B cell (primary cell): ENCODE measurements at places on chromosomes 7 and 10.

DNA sequence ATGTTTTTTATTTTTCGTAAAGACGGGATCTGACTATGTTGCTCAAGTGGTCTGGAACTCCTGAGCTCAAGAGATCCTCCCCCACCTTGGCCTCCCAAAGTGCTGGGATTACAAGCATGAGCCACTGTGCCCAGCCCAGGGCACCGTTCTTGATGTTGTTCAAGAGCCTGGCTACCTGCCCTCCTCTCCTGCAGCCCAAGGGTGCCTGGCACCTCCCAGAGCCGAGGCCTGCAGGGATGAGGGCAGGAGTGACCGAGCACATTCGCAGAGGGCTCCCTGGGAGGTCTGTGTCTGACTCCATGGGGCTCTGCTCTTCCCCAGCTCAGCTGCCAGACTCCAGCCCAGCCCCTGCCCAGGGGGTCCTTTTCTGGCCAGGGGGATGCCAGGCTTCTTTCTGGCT is 15.4 kb downstream of the SH2B2 start:
- no peak for DNase-seq

GRCh38 chr10:72104472-72105097 is 16.2 kb upstream of the SPOCK2 start:
- DNase-seq, result no peak

DNA sequence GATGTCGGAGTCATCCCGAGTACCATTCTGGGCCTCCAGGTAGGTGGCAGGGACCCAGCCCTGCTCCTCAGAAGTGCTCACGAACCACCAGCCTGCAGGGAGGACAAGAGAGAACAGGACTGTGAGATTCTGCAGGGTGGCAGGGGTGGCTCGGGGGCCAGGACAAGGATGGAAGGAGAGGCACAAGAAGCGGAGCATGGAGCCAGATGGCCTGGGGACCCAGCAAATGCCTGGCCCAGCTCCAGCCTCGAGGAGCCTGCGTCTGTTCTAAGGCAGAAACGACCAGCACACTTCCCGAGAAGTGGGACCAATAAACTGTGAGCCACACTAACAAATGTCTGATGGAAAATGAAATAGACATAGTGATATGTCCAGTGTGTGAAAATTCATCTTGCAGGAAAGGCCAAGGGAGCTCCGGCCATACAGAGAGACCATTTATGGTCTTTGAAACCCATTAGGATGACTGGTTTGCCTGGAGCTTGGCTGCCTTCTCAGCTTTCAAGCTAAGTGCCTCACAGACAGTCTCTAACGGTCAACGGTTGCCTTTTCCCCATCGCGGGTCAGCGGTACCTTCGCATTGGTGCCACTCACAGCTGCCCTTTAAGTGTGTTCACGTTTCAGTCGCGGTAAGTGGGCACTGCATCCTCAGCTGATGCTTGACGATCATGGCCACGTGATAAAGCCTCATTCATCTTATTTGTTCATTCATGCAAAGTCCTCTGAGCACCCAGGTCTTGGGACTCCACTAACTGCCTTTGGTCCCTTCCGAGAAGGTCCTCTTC is 133.8 kb downstream of the NEURL1 start:
- DNase-seq, result no peak

GRCh38 chr7:105647591-105647990 is 66.3 kb upstream of the EFCAB10 start:
- DNase-seq, result no peak

DNA sequence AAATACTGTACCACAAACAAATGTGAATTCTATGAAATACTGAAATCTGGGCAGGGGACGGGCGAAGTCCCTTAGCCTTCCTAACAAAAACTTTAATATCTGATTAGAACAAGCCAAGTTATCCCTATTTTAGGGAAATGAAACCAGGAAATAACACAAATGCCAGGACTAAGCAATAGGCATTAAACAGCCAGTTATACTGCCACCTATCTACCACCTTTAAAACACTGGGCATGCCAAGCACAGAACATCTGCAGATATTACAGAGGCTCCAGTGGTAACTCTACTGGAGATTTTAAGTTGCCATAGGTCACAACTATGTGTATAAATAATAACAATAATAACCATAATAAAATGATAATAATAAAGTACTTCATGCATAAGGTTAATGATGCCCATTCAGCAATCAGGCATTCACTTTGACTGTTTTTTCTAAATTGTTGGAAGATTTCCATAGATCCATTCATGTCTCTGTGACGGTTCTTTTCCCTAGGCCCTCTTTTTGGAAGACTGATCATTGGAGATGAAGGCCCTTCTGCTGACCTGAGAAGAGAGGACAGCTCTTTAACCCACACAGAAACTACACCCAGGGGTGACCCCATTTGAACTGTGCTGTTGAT is 195.7 kb downstream of the CACNA2D1 start:
- no peak for DNase-seq

DNA sequence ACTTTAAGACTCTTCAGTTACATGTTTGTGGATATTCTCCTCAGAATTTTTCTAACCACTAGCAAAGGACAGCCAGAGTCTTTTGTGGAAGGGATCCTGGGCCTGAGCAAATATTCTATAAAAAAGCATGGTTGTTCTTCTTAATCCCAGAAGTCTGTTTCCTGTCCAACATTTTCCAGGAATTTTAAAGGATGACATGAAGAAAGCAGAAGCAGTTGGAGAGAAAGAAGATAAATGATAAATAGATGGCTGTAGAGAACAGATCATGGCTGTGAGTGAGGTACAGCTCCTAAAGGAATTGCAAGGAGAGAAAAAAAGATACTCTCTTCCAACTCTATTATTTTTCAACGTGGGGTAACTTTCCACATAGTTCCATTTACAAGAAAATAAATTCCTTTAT is 91.8 kb upstream of the STEAP4 start:
- no peak for DNase-seq

DNA sequence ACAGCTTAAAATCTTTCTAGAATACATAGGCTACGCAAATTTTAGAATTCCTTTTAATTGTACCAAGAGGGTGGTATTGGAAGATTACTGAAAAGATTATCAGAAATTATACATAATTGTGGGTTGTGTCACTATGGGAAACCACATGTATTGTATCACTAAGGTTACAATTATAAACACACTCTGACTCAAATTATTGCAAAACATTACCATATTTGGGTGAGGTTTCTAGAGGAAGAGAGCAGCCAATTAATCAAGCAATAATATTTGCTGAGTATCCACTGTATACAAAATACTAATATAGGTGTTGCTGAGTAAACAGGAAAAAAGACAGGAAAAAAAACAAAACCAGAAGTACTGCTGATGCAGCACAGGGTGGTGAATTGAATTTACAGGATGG is 3.1 kb upstream of the CAPZA2 start:
- no peak for DNase-seq

DNA sequence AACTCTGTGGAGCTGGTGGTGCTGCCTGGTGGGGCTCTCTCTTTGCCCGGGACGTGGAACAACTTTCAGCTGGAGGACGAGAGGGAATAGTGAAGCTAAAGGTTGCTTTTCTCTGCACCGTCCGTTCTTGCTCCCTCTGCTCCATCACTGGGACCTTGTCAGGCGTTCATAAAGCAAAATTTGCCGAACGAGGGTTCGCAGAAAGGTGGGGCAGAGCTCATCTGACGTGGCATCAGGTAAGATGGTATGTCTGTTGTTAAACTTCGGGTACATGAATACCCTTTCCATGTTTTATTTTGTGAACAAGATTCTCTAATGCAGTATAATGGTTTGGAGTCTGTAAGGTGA is 416 bp downstream of the BBS9 start:
- no peak for DNase-seq

GRCh38 chr7:15505761-15506160 is 56.1 kb downstream of the AGMO start:
- DNase-seq, result no peak

- no peak for DNase-seq
These were observed 89.1 kb upstream of the SP4 start for GRCh38 chr7:21338728-21339164.

DNA sequence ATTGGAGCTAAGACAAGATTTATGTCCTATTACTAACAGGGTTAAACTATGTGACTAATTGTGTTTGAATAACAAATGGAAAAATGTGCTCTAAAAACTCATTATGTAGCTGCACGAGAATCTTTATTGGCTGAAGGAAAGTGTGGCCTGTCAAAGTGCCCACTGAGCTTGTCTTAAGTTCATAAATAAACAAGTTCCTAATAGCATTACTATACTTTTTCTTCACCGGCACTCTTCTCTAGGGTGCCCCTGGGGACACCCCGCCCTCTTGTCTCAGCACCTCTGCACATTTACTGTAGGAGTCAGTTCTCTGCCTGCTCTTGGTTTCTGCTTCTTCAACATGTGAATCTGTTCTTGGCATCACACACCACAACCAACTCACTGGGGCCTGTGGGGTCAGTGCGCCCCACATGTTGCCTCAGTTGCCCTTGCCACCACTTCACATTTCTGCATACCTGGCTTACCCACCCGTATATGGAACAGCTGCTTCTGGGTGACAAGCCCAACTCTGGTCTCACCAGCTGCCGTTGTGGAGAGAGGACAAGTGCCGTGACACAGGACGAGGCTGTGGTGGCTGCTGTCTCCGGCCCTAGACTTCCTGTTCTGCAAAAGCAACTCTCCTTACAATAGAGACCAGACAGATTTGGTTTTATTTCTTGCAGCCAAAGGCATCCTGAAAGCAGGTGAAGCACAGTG is 96.3 kb upstream of the DDC start:
- DNase-seq, result peak; percentile 46

DNA sequence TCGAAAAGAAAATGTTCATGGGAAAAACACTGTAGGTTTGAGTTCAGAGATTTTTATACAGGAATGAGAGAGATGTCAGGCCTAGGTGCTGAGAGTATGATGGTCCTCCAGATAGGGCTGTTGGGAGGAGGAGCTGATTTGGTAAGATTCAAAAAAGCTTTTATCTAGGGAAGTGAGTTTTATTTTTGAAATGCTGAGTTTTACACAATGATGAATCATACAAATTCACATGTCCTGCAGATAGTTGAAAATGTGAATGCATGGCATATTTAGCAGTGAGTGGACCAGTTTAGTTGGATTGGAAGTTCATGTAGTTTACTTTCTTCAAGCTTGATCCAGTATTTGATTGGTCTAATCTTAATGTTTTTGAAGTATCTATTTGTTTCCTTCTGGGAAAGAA is 154.8 kb downstream of the LRRC4 start:
- no peak for DNase-seq

DNA sequence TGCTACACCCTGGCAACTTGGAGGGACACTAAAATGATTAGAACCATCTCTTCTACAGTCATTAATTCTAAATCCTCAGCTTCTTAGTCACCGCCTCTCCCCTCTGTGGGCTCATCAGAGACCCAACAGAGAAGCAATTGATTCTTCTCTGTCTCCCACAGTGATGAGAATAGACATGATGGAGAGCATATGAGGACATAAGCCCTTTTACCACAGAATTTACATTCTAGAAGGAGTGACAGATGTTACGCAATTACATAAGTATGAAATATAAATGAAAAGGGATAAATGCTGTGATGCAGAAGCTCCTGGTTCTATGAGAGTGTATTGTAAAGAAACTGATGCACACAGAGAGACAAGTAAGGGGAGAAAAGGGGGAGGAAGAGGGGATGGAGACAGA is 18.1 kb upstream of the ABCB5 start:
- no peak for DNase-seq

DNA sequence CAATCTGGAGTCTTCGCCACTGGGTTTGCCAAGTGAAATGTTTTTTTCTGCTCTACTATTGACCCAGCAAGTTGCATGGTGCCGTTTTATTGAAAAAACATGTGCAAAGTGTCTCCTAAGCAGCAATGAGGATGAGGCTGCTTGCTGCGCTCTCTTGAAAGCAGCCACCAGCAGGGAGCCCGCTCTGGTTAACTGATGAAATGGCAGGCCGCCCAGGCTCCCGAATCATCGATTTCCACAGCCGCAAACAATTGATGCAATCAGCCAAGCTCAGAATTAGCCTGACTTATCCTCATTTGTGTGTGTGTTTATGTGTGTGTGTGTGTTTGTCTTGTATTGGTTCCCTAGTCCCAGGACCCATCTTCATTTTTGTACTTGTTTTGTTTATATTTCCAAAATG is 22.2 kb upstream of the LYZL1 start:
- DNase-seq, result no peak

DNA sequence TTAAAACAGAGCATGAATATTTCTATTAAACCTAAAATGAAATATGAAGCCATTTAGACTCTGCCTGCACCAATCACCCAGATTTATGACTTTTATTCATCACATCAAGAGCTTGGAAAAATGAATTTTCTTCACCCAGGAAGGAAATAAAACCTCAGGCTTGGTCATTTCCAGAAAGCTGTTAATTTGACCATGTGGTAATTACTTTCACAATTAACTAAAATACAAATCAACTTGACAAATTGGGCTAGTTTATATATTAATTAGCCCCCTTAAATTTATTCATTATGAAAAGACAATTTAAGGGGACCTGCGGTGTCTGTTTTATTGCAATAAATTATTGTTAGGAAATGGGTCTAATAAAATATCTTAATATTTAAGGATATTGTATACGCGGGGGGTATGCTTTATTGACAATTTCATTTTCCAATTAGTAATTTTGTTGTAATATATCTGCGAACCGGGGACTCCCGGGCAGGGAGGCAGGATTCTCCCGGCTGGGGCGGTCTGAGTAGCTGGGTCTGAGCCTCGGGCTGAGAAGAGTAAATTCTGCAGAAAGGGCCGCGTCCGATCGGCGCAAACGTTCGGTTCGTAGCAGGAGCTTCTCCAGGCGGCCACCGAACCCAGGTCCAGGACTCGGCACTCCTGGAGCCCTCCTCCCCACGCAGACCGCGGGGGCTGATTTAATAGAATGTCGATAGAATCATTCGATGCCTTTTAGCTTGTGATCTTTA is 9.4 kb upstream of the MNX1 start:
- DNase-seq, result peak; percentile 20

GRCh38 chr10:5960070-5960972 is 17.0 kb downstream of the IL15RA start:
- no peak for DNase-seq

DNA sequence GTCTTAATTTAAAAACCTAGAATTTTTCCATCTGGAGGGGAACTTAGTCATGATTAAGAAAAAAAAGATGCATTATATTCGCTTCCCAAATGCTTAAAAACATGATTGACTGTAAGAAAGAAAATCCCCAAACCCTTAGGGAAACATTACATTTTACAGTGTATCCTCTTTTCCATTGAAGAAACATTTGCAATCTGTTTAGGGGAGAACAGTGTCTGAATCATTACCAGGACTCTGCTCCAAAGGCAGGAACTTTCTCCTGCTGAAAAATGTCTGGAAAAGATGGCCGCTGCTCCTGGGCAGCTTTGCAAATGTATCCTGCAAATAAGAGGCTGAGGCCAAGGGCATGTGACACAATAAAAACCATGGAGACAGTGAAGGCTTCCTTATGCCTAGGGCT is 173.7 kb downstream of the BUB3 start:
- DNase-seq, result no peak

- no peak for DNase-seq
These were observed 195.1 kb upstream of the WDR11 start for GRCh38 chr10:120656107-120656506.

- DNase-seq, result no peak
These were observed 98.3 kb downstream of the CHST15 start for GRCh38 chr10:123995082-123995460.

DNA sequence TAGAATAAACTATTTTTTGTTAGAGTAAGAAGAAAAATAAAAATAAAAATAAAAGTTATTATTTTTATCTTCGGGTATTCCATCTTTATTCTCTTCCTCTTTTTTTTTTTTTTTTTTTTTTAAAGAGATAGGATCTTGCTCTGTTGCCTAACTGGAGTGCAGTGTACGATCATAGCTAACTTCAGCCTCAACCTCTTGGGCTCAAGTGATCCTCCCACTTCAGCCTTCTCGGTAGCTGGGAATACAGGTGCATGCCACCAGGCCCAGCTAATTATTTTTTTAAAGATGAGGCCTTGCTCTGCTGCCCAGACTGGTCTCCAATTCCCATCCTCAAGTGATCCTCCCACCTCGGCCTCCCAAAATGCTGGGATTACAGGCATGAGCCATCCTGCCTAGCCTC is 15.4 kb downstream of the STAM start:
- DNase-seq, result no peak
